ENCODE measurements at places on chromosomes 6 and 20.

DNA sequence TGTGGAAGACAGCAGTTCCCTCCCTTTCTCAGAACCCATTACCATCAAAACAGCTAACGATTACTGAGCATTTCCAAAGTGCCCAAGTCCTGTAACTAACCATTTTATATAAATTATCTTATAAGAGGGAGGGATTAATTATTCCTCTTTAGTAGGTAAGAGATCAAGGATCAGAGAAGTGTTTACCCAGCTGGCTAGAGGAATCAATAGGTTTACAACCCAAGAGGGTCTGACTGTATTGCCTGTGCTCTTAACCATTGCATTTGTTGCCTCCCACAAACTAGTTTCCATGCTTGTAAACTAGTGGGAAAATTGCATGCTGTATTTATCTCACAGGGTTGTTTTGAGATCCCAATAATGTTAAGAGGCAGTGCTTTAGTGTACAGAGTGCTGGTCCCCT, 3.7 kb upstream of the DBNDD2 start:
- DNase-seq = no peak

DNA sequence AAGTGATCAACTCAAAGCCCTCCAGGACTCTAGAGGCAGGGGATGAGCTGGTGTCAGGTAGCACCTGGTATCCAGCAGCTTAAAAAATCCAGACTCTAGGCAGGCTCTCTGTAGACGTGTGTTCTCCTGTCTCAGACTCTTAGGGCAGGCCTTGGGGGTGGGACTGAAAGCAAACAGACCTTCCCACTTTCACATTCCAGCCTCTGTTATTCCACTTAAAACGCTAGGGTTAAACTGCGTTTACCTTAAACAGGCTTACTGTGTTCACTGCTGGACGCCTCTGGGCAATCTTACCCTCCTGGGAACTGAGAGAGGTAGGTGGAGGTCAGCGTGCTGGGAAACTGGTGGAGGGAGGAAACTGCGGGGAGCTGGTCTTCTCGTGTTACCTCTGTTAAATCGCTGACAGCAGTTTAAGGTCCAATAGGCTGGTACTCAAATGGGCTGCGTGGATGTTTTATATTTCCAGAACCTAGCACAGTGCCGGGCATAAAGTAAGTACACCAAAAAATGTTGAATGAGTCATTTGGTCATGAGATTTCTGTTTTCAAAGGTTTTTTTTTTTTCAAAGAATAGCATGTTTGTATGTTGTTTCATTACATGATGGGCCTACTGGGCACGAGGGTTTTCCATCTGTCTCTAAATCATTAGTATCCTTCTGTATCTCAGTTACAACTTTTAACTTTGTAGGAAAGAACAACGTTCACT, at the start of gene GCNT2:
Gene GCNT2 (plus strand): TSS at position 248 of the 705 bp plus-strand sequence. CDS start 7,561 bp downstream, outside the sequence.
- DNase-seq = peak; percentile 39

- no peak for DNase-seq
Measured at GRCh38 chr6:20426177-20427082, 24.8 kb downstream of the E2F3 start.

- no peak for DNase-seq
Measured at GRCh38 chr6:362924-363249, 28.7 kb upstream of the IRF4 start.

GRCh38 chr6:10407674-10408054, 7.2 kb downstream of the TFAP2A start:
- DNase-seq = no peak

- DNase-seq = no peak
Measured at GRCh38 chr6:112482373-112482772, 135.2 kb downstream of the RFPL4B start.

GRCh38 chr20:58783511-58784011, 67.1 kb downstream of the GNAS-AS1 start:
- no peak for DNase-seq

DNA sequence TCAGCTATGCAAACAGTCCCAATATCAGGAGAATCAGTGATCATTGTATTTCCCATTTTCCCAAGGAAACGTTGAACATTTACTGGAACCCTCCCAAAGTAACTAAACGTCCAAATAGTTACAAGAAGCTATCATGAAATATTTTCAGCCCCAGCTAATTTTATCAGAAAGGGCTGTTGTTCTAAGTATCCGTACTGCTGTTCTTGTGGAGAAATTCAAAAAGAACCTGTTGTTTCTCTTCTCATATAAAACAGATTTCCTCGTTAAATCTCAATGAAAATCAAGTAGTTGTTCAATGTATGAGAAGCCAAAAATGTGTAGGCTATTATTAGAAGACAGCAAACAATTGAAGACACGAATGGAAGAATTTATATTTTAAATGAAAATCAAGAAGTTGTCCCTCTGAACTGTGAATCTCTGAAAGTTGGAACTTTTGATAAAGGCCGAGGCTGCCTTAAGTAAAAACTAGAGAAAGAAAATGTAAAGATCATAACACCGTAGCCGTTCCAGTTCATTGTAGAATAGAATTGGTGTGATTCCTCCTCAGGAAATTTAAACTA, 107.7 kb downstream of the HFE start:
- DNase-seq = peak; percentile 48

GRCh38 chr20:7728338-7728737, 211.9 kb downstream of the HAO1 start:
- DNase-seq = peak; percentile 28
